ENCODE measurements at places on chromosomes 3 and 15. TPM values are rescaled to one million over a fixed set of nuclear protein-coding genes. Genes with fewer than 3 reads are reported as not detected.

DNA sequence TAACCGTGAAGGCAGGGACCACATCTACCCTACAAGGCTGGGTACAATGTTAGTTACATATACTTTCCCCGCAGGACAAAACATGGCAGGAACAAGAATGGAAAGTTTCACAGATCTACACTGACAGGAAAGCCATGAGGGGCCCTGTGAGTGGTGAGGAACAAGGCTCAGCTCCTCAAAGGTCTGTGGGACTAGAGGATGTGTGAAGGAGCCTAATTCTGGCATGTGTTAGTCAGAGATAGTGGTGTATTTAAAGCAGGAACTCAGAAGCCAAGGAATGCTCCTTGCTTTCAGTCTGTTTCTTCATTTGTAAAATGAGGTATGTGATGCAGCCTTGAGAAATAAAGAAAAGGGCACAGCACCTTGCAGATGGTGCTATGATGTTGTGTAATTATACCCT lies 25.1 kb downstream of the ETV5 start:
- DNase-seq = no peak

- DNase-seq = no peak
Measured at GRCh38 chr3:7271631-7272030, 410.7 kb downstream of the GRM7 start.

GRCh38 chr3:127688416-127689265 lies 15.9 kb downstream of the ABTB1 start:
- no peak for DNase-seq

DNA sequence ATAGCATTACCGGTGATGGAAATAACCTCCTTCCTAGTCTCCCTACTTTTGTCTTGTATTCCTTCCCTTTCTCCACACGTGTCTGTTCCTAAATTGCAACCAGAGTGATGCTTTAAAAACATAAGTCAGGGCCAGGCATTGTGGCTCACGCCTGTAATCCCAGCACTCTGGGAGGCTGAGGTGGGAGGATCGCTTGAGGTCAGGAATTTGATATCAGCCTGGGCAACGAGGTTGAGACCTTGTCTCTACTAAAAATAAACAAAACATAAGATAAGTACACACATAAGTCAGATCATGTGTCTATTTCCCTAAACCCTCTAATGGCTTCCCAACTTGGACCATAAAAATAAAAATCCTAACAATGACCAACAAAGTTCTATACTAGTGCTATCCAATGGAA lies 18.4 kb downstream of the ARMC8 start:
- DNase-seq = no peak

The PLAAT1 gene
- polyA plus RNA-seq = 3.0 TPM
